ENCODE measurements at places on chromosomes 6 and 20.
A peak's percentile ranks its signal among the peaks of the same experiment; 100 is the strongest.

DNA sequence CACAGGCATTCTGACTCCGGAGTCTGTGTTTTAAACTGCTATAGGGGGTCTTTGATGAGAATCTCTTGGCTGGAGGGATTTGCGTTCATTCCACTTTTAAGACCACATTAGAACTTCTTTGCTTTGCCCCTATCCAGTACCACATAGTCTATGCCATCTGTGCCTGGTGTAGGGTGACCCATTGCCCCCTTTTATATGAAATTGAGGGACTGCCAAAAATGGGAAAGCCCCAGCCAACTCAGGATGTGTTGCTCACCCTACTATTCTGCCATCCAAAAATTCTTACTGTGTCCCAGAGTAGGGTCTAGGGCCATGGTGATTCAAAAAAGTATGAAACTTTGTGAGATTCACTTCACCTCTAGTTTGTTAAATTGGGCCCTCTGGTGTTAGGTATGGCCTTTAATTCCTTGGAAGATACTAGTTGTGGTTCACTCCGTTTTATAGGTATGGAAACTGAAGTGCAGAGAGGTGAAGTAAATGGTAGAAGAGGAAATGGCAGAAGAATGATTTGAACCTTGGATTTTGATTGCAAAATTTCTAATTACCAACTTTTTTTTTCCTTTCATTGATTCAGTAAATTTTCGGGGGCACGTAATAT, 1.4 kb downstream of the PFDN4 start:
- no peak for DNase-seq

DNA sequence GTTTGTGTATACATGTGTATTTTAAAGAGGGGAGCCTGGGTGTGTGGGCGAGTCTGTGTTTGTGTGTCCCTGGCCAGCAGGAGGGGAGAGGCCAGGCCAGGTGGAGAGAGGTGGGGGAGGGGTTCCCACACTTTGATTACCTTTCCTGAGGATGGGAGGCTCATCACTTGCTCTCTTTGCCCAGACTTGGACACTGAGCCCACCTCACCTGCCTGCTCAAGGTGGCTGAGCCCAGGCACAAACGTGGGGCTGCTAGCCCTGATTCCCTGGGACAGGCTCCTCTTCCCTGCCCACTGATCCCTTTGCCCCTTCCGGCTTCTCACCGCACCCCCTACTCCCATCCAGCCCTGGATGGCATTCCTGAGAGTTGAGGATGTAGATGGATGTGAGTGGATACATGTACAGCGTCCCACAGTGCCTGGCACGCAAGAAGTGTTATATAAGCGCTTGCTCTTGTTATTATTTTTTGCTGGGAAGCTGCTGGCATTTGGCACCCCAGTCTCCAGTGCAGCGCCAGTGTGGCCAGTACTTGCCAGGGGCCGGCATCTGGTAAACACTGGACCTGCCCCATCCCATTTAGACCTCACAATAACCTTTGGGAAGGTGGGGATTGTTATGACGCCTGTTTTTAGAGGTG, 2.7 kb downstream of the CEBPB start:
- no peak for DNase-seq

DNA sequence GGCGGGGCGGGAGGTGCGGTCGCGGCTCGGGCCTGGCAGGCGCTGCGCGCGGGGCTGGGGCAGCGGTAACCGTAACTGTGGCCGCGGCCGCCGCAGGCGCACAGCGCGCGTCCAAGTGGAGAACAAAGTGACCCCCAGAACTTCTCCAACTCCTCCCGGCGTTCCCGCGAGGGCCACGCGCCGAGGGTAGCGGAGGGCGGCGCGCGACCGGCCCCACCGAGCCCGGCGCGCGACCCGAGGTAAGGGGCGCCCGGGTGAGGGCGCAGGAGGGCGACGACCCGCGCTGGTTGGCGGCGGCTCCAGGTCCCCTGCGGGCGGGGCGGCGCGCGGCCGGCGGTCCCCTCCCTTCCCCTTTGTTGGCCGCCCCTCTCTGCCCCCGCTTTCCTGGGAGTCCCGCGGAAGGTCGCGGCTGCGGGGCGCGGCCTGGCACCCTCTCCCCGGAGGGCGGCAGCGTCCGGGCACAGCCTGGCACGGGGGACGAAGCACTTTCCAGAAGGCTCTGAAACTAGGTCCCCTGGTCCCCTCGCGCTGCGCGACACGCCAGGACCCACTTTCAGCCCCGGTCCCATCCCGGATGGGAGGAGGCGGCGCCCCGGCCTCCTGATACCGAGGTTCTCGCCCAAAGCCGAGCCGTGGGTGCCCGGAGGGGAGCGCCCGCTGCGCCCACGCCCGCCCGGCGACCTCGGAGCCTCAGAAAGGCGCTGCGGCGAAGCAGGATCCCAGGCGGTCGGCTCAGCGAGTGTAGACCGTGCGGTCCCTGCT, at the start of gene TIAM2:
TIAM2 (plus strand) TSS at position 62 of the 762 bp plus-strand sequence. CDS start 133,909 bp downstream, outside the sequence.
- no peak for DNase-seq

DNA sequence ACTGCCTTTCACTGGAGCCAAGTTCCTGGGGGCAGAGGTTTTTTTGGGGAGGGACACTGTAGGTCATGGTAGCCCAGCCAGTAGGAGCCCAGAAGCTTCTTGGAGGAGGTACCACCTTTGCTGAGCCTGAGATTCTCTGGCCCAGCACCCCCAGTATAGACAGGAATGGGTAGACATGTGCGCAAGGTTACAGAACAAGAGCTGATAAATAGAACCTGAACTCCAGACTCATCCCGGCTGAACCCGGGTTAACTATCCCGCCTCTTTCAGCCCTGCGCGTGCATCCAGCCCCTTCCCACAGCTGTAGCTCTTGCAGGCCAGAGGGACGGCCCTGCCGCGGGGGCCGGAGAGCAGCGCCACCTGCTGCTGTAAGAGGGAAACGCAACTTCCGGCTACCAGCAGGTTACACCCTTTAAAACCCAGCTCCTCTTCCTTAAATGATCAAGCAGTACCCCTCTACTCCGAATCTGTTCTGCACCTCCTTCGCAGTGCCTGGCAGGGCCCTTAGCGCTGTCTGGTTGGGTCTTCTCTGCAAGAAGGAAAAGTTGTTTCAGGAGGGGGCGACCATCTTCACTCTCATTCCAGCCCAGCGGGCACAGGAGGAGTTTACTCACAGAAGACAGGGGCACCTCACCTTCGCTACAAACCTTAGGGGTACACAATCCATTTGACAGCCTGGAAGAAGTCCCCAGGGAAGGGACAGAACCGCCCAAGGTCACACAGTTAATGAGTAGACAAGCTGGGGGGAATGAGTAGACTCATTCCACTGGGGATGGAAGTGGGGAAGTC, 7.5 kb downstream of the SRXN1 start:
- peak; percentile 67 for DNase-seq

- DNase-seq = no peak
Observed at GRCh38 chr6:87920245-87920644, 127.4 kb upstream of the SPACA1 start.

- no peak for DNase-seq
Observed at GRCh38 chr6:122129313-122130025, 270.0 kb upstream of the HSF2 start.

- no peak for DNase-seq
Observed at GRCh38 chr6:112253841-112254816, at the start of gene LAMA4. LAMA4 (minus strand) TSS chr6:112254567; CDS start chr6:112254150, 417 bp downstream.

- DNase-seq = no peak
Observed at GRCh38 chr20:34316196-34316814, 13.2 kb upstream of the AHCY start.

- no peak for DNase-seq
Observed at GRCh38 chr6:110055387-110055735, 77.2 kb downstream of the GPR6 start.

DNA sequence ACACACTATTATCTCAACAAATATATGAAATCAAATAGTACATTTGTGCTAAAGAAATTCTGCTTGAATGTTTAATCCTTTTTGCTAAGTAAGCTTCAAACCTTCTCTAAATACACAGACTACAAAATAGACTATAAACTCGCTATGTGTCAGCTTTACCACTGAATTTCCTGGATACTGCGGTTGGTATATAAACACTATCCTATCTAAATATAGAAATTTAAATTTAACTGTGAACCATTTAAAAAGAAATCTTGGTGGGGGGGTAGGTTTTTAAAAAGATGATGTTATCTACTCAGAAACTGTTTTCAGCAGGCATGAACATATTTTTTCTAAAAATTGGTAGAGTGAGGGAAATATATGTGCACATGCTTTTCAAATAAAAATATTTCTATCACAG, 306.5 kb upstream of the RUNX2 start:
- no peak for DNase-seq

- peak; percentile 50 for DNase-seq
Observed at GRCh38 chr6:31568537-31568961, 3.5 kb upstream of the LTA start.

- no peak for DNase-seq
Observed at GRCh38 chr6:12314751-12315150, 24.6 kb downstream of the EDN1 start.

GRCh38 chr6:127813699-127814027, 87.2 kb downstream of the THEMIS start:
- DNase-seq = no peak

DNA sequence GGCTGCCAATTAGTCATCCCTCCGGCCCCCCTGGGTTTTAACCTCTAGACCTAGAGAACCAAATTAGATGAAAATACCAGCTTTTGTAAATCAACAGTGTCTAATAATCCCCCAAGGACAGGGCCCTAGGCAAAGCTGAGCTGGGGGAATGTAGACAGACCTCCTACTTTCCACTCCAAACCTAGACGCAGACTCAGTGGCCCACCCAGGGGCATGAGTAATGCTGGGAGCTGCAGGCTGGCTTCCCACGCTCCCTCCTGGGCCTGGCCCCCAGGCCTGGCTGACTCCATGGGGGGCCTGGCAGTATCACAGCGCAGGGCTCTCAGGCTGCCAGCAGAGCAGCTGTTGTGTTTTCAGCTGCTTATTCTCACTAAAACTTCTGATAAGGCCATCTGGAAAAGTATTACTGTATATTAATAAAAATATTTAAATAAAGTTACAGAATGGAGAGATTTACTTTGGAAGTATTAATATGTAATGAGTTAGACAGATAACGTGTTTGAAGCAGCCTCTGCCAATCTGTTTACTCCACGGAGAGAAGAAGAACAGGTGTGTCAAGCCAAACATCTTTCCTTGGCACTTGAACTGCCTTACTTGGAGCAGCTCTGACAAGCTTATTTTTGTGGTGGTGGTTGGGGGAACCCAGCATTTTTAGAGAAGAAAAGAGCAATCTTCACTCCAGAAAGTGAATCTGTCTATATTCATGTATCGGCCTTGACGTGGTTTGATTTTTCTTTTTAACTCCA, 144.0 kb upstream of the AGPAT4 start:
- no peak for DNase-seq

DNA sequence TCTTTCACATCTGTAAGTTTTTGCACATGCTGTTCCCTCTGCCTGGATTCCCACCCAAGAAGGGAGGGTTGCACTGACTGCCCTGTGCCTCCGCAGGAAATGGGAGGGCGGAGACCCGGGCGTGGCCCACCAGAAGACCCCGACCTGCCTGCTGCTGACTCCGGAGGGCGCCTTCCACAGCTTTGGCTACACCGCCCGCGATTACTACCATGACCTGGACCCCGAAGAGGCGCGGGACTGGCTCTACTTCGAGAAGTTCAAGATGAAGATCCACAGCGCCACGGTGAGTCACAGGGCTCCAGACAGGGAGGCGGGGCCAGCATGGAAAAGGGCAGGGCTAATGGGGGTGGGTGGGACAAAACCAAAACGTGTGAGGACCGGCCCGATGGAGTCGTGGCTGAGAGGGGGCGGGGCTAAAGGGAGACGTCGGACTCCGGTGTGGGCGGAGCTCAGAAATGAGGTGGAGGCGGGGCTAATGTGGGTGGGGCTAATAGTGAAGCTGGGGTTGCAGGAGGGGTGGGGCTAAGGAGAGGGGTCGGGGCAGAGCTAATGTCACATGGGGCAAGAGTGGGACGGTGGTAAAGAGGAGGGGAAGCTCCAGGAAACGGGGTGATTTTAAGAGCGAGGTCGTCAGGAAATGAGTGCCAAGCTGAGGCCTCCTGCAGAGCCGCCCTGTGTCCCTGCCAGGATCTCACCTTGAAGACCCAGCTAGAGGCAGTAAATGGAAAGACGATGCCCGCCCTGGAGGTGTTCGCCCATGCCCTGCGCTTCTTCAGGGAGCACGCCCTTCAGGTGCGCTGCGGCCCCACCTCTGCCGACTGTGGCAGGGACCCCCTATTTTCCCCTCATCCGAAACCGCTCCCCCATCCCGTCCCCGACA, 12.6 kb downstream of the HSPA12B start:
- peak; percentile 62 for DNase-seq

GRCh38 chr6:20574355-20574754, 40.1 kb downstream of the CDKAL1 start:
- no peak for DNase-seq

- no peak for DNase-seq
Observed at GRCh38 chr6:146545581-146545980, 1.9 kb downstream of the RAB32 start.

GRCh38 chr6:48782225-48782624, 671.2 kb upstream of the PTCHD4 start:
- DNase-seq = no peak

GRCh38 chr20:16666272-16666671, 63.6 kb upstream of the SNRPB2 start:
- no peak for DNase-seq

DNA sequence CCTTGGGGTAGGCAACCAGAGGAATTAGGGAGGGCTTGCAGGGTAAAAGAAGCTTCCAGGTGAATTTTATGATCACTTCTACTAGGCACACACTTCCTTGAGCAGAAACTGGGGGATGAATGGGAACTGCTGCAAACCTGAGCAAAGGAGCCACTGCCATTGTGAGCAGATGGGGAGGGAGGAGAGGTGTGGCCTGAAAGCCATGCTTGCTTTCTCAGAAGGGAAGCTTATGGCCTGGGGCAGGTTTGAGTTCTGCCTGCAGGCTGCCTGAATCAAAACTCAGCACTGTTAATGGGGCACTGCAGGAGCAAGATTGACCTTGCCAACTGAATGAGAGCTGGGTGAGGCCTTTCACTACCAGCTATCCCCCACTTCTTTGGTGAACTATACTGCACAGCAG, 328.1 kb downstream of the NKAIN2 start:
- no peak for DNase-seq

DNA sequence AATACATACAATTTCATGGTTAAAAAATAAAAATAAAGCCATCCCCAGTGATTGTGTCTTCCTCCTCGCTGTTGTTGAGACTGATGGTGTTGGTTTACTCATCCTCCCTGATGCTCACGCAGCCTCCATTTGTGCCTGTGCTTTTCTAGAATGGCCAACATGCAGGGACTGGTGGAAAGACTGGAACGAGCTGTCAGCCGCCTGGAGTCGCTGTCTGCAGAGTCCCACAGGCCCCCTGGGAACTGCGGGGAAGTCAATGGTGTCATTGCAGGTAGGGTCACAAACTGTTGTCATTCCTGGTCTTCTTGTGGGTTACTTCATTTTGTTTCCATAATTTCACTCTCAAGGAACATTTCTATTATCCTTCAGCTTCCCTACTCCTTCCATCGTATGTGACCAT, 28.0 kb downstream of the CAP2 start:
- DNase-seq = no peak
